ENCODE measurements at places on chromosomes 4 and X.
A peak's percentile ranks its signal among the peaks of the same experiment; 100 is the strongest.

DNA sequence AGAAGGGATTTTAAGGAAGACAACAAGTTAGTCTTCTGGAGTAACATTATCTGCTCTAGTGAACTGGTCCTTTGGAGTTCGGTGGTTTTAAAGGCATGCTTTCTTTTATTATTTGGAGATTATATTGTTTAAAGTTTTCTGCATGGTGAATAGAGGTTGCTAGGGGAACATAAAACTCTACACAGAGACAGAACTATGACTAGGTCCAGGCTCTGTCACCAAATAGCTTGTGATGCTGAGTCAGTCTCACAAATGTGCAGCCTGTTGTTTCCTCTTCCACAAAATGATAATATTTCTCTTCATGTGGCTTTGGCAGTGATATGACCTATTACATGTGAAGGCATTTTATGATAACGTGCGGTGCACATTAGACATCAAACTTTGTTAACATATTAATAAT, 132.6 kb downstream of the PACRGL start:
- DNase-seq, result no peak

GRCh38 chrX:46204721-46205422, 340.3 kb downstream of the ZNF674 start:
- no peak for DNase-seq

- DNase-seq, result peak; percentile 93
Observed at GRCh38 chrX:49166914-49167739, 4.6 kb downstream of the MAGIX start.

GRCh38 chr4:71211748-71212147, 127.1 kb upstream of the SLC4A4 start:
- no peak for DNase-seq

DNA sequence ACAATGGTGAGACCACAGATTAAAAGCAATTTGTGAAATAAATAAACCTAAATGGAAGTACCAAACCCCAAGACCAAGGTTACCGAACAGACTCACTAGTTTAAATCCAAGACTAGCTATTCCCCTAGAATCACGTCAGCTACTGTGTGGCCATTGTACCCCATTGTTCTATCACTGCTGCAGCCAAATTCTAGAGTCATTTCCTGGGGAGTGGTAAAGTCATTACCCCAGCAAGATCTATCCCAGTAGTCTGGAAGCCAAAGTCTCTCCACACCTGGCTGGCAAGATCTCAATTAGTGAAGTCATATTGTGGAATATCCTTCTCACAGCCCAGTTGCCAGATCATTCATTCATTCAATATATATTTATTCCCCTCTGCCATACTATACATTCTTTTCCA, 67.5 kb downstream of the PHOX2B start:
- DNase-seq, result no peak

DNA sequence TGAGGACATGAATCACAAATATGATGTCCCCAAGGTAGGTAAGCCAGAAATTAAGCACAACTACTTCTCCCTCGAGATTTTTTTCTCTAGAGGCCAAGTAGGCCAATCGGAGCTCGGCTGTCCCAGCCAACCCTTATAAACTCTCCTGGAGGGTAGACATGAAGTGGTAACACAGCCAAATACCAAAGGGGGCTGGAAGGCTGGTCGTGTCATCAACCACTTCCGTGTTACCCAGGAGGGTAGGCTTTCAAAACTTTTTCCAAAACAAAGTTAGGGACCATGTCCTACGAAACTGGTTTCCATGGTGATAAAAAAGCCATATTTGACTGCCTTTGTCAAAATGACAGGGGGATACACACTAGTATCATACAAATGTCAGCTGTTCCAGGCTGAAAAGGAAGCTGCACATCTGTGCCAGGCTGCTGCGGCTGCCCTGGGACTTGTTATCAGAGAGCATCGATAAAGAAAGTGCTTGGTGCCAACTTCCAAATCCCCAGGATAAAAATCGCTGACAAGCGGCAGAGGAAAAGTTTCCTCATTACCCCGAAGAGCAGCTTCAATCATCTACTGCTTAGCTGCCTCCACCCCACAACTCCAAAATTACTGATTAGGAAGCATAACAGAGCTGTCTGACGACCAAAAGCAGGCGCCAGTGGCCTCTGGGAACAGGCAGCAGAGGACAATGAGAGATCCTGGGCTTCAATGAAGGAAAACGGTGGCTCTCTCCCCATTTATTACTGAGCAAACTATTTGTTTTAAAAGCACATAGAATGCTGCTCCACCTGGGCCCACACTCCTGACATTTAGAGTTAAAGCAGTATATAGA, 20.8 kb downstream of the BCOR start:
- no peak for DNase-seq

- no peak for DNase-seq
Observed at GRCh38 chr4:107780665-107781064, 44.1 kb upstream of the SGMS2 start.

DNA sequence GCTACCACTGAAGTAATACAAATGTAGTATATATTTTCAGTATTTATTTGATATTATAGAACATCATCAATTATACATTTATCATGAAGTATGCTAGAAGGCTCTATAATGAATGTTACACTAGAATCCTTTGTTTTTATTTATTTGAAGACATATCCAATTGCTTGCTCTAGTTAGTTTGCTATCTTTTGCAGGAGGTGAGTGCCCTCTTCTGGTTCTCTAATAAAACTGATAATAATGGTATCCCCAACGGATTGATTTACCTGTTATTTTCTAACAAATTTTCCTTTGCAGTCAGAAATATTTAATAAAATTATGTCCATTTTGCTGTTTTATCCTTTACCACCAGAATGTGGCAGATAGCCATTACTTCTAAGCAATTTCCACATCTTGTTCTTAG, 274.3 kb upstream of the TACR3 start:
- no peak for DNase-seq

DNA sequence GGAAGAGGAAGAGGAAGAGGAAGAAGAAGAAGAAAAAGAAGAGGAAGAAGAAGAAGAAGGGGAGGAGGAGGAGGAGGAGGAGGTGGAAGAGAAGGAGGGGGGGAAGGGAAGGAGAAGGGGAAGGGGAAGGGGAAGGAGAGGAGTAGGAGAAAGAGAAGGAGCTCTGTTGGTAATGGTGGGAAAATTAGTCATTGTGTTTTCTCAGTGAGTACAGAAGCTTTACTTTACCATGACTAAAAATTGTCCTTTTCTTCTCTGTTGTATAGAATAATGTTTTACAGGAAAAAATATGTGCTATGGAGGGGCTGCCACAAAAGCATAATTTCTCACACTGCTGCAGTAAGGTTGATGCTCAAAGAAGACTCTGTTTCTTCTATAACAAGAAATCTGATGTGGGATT, 4.1 kb downstream of the AFM start:
- DNase-seq, result no peak

- no peak for DNase-seq
Observed at GRCh38 chr4:42906341-42906740, 13.8 kb downstream of the GRXCR1 start.

DNA sequence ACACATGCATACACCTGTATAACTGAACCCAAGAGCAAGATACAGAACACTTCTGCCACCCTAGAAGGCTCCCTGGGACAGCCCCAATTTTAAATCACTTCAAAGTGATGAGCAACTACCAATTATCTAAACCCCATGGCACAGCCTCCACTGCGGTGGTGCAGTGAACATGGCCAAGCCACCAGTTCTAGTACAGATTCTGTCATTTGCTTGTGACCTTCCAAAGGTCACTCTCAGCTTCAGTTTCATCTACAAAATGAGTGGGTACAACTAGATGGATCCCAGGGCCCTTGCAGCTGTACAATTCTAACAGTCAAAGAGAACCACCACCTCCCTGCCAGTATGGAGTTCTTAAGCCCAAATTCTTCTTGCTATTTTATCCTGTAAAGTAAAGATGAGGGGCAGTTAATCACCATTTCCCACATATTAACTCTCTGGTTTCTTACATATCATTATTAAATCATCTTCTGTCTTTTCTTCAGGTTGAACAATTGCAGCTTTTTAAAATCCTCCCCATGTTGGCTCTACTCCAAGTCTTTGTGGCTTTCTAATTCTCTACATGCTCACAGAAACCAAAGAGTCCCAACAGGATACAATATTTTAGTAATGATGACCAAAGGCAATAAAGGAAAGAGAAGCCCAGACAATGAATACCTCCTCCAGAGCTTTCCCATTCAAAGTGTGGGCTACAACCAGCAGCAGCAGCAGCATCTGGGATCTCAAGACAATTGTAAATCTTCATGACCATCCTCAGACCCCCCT, 39.0 kb upstream of the GPM6B start:
- DNase-seq, result no peak

DNA sequence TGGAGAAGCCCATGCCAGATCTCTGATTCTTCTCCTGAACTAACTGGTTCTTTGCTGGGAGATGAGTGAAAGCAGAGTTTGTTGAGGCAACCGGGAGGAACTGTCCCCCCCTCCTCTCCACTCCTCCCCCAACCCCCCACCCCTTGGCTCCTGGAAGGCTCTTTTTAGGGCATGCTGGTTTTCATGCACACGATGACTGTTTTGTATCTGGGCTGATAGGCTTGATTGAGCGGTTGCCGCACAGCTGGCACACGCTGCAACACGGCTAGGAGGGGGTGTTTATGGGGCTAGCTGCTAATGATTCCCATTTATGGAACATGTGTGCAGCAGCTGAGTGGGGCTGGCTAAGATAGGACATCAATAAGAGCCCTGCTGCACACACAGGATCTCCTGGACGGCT, 137.2 kb downstream of the SMIM20 start:
- no peak for DNase-seq

- DNase-seq, result no peak
Observed at GRCh38 chr4:41799126-41799525, 50.6 kb upstream of the PHOX2B start.

GRCh38 chr4:152676052-152676854, 3.5 kb downstream of the TMEM154 start:
- DNase-seq, result no peak

DNA sequence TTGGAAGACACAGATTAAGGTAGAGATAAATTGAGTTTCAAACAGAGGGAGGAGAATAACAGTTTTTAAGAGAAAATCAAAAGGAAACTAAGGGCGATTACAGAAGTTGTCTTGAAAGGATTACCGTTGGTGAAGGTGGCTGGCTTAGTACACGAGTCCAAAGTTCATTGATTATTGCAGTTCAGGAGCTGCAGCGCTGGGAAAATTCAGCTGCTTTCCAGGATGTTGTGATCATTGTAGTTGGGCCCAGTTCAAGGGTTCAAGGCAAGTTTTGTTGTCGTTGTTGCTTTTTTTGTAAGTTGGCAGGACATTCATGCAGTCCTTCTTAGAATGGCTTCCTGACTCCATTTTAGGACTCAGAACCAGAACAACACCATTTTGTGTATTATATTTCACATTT, 461.7 kb downstream of the RAPGEF2 start:
- DNase-seq, result no peak

GRCh38 chr4:75412746-75413145, 101.5 kb downstream of the RCHY1 start:
- DNase-seq, result no peak

GRCh38 chr4:79864500-79865200, 208.4 kb downstream of the ANTXR2 start:
- no peak for DNase-seq

GRCh38 chr4:37735578-37735977, 49.4 kb upstream of the RELL1 start:
- DNase-seq, result no peak

DNA sequence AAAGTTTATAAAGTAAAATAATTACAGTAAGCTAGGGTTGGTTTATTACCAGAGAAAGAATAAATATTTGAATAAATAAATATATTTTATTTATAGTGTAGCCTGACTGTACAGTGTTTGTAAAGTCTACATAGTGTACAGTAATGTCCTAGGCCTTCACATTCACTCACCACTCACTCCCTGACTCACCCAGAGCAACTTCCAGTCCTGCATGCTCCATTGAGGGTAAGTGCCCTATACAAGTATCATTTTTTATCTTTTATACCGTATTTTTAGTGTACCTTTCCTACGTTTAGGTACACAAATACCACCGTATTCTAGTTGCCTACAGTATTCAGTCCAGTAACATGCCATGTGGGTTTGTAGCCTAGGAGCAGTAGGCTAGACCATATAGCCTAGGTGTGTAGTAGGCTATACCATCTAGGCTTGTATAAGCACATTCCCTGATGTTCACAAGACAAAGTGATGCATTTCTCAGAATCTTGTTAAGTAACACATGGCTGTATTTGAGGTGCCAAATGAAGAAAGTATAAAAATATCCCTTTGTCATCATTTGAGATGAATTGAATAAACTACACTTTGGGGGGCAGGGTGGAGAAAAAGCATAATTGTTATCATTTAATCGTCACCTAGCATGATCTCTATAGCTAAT, 14.7 kb upstream of the KLHL8 start:
- no peak for DNase-seq

DNA sequence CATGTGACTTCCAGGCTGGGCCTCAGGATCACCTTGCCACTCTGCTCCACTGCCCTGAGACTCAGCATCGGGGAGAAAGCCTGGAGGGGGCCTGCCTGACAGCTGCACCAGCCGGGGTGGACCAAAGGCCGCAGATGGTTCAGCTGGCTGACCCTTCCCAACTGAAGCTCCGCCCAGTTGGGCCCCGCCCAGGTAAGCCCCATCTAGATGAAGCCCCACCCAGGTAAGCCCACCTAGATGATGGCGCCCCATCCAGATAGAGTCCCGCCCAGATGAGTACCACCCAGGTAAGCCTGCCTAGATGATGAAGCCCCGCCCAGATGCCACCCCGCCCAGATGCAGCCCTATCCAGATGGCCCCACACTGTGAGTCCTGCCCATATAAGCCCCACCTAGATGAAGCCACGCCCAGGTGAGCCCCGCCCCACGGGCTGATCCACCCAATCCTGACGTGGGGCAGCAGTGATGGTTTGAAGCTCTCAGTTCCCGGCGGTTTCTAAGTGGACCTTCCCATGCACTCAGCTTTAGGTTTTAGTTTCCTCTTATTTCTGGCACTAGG, 10.0 kb downstream of the ZFYVE28 start:
- no peak for DNase-seq

GRCh38 chrX:76428243-76429130, 977 bp downstream of the MAGEE1 start:
- peak; percentile 62 for DNase-seq

GRCh38 chrX:18210470-18210869, 10.2 kb downstream of the BEND2 start:
- no peak for DNase-seq

DNA sequence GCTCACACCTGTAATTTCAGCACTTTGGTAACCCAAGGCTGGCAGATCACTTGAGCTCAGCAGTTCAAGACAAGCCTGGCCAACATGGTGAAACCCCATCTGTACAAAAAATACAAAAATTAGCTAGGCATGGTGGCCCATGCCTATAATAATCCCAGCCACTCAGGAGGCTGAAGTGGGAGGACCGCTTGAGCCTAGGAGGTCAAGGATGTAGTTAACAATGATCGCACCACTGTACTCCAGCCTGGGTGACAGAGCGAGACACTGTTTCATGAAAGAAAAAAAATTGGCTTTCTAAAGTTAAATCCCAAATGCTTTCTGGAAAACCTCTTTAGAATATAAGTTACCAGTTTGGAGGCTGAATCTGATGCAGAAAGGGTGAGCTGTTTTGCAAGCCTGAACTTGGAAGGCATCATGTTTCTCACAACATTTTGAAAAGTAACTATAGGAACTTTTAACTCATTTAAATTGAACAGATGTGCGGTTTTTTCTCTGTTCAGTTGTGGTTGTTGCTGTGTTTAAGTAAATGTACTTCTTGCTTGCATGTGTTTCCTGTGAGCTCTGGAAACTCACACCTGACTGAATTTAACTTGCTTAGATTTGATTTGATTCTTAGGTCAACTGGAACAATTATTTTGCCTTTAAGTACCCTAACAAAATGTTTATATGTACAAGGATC, 39.8 kb upstream of the TMEM131L start:
- DNase-seq, result no peak

GRCh38 chrX:5051831-5052491, 1176.7 kb downstream of the NLGN4X start:
- DNase-seq, result peak; percentile 93

GRCh38 chrX:66914080-66914479, 275.2 kb upstream of the EDA2R start:
- DNase-seq, result no peak
